ENCODE measurements at places on chromosomes 16 and 17. TPM values are rescaled to one million over a fixed set of nuclear protein-coding genes. Genes with fewer than 3 reads are reported as not detected.

- DNase-seq = no peak
- no peaks in the 10 kb centered on the region for H3K36me3 ChIP-seq
- H3K27ac ChIP-seq = no peak overlapping the region
- H3K27me3 ChIP-seq = no peaks in the 10 kb centered on the region
These were observed 38.7 kb downstream of the LAT start for GRCh38 chr16:29023279-29024277.

DNA sequence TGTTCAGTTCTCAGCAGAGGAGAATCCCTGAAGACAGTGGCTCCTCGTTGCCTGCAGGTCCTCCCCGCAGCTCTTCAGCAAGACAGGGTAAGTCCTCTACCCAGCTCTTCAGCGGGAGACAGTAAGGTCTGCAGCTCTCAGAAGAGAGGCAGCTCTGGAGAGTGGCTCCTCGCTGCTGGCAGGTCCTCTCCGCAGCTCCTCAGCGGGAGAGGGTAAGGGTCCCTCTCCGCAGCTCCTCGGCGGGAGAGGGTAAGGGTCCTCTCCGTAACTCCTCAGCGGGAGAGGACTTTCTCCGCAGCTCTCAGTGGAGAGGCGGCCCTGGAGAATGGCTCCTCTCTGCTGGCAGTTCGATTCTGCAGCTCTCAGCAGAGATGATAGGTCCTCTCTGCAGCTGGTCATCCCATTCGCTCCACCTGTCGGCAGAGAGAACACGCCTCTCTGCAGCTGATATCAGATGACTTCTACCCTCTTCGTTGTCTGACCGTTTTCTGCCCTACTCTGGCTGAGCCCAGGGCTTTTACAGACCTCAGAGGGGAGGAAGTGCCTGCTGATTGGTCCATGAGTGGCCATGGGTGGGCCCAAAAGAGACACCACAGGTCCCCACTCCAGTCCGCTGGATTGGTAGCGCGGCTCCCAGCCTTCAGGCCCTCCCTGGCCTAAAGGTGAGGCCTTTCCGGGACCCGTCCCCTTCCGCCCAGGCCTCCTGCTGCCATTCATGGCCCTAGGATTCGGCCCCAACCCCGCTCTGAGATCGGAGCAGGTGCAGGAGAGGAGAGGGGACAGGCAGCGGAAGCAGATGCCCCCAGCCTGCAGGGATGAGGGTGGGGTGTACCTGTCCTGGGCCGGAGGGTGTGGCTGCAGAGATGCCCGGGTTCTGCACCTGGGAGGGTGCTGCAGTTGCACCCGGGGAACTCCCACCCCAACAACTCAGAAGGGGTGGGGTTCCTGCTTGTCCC is 11.9 kb upstream of the SHCBP1 start:
- H3K27ac ChIP-seq = no peak overlapping the region
- DNase-seq = peak; percentile 73
- H3K4me3 ChIP-seq = peak overlapping the region; percentile 26
- 0 out of 2 replicates have a peak, but pooled peaks cover 9% of the 10 kb centered on the region for H3K4me1 ChIP-seq
- no peaks in the 10 kb centered on the region for H3K36me3 ChIP-seq

GRCh38 chr16:83850947-83851346 is 43.2 kb downstream of the HSBP1 start:
- no peak overlapping the region for H3K27ac ChIP-seq
- DNase-seq = no peak
- H3K36me3 ChIP-seq = no peaks in the 10 kb centered on the region
- H3K4me3 ChIP-seq = no peak overlapping the region
- no peaks in the 10 kb centered on the region for H3K27me3 ChIP-seq

The LITAFD gene
- not detected for total RNA-seq

All from SJCRH30 (cell line).